ENCODE measurements at places on chromosomes 4 and X.

DNA sequence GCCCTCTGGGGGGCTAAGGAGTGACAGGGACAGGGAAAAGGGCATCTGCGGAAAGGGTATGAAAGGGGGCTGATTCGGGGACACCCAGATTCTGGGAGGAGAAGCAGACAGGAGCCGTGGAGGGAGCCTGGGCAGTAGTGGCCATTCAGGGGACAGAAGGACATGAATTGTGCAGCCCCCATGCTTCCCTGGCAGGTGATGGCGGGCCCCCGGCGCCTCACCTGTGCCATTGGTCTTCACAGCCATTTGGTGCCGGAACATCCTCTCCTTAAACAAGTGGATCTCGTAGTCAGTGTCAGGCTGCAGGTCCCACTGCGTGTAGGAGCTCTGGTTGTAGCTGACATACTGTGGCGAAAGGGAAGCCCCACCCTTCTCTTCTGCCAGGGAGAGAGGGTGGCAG, 21.9 kb downstream of the L1CAM start:
- no peak for DNase-seq

GRCh38 chr4:170853422-170854021, 763.8 kb upstream of the AADAT start:
- DNase-seq, result no peak

- no peak for DNase-seq
These were observed 17.2 kb upstream of the POLA1 start for GRCh38 chrX:24676403-24677024.

DNA sequence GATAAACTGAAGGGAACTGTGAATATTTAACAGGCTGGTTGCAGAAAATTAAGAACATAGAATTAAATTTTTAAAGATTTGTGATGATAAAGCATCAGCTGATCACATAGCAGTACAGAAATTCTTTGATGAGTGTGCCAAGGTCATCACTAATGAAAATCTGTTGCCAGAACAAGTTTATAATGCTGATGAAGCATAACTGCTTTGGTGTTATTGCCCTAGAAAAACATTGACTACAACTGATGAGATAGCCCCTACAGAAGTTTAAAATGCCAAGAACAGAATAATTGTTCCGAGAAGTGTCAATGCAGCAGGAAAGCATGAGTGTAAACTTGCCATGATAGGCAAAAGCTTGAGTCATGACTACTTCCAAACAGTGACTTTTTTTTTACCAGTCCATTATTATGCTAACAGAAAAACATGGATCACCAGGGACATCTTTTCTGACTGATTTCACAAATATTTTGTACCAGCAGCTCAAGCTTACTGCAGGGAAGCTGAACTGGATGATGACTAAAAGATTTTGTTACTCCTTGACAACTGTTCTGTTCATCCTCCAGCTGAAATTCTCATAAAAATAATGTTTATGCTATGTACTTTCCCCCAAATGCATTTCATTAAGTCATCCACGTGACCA, 1136.6 kb downstream of the FAT4 start:
- DNase-seq, result no peak

- no peak for DNase-seq
These were observed 97.4 kb upstream of the PGRMC2 start for GRCh38 chr4:128384765-128385598.

DNA sequence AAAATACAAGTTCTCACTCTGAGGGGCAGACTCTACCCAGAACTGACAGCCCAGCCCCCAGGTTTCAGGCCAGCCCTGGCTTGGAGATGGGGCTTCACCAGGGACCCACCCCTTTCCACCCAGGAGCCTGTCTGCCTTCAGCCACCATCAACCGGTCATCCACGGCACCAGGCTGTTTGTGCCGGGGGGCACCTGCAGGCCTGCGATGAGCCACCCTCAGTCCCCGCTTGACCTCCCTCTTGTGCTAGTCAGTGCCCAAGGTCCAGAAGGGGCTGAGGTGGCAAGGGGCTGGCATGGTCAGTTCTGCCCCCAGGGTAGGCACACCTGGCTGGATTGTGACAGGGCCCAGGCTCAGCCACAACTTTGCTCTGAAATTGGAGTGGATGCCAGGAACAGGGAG, 82.1 kb downstream of the ADRA2C start:
- no peak for DNase-seq
